ENCODE measurements at places on chromosomes 7 and 10. TPM values are rescaled to one million over a fixed set of nuclear protein-coding genes. Genes with fewer than 3 reads are reported as not detected.

- no peak overlapping the region for H3K4me3 ChIP-seq
- H3K27me3 ChIP-seq, result no peaks in the 10 kb centered on the region
- H3K27ac ChIP-seq, result no peak overlapping the region
- H3K36me3 ChIP-seq, result no peaks in the 10 kb centered on the region
- DNase-seq, result no peak
Measured at GRCh38 chr10:114290038-114290437, 51.0 kb downstream of the VWA2 start.

- no peak overlapping the region for H3K27ac ChIP-seq
- no peak overlapping the region for H3K4me3 ChIP-seq
- H3K4me1 ChIP-seq, result peaks cover 3% of the 10 kb centered on the region
- DNase-seq, result peak; percentile 76
Measured at GRCh38 chr10:99906470-99906869, 103.3 kb downstream of the DNMBP start.

DNA sequence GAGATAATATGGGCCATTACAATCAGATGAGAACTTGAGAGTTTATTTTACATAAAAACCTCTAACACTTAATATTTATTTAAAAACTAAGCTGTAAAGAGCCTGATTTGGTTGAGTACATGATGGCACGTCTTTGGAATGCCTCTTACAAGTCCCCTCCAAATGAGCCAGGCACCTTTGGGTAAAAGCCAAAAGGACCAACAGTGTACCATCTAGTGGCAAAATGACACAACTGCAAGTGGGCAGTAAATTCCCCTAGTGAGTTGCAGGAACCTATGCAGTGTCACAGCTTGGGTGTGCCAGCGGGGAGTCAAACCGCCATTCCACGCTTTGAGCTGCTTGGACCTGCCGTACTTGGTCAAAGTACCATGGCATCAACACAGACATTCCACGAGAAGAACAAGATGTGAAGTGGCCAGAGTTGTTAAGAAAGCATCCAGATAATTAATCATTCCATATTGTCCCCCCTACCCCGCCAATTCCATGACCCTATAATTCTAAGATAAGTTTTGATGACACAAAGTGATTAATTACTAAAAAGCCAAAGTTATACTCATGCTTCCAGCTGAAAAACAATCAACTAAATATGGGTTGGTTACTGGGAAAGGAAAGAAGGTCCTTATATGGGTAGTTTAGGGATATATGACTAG lies 115.2 kb downstream of the SORBS1 start:
- DNase-seq, result peak; percentile 80
- no peaks in the 10 kb centered on the region for H3K27me3 ChIP-seq
- no peak overlapping the region for H3K4me3 ChIP-seq
- H3K4me1 ChIP-seq, result peaks cover 20% of the 10 kb centered on the region
- H3K36me3 ChIP-seq, result no peaks in the 10 kb centered on the region

GRCh38 chr10:90977855-90978486 lies 57.1 kb upstream of the ANKRD1 start:
- H3K36me3 ChIP-seq, result no peaks in the 10 kb centered on the region
- H3K4me3 ChIP-seq, result no peak overlapping the region
- DNase-seq, result no peak
- peaks cover 3% of the 10 kb centered on the region for H3K27me3 ChIP-seq

DNA sequence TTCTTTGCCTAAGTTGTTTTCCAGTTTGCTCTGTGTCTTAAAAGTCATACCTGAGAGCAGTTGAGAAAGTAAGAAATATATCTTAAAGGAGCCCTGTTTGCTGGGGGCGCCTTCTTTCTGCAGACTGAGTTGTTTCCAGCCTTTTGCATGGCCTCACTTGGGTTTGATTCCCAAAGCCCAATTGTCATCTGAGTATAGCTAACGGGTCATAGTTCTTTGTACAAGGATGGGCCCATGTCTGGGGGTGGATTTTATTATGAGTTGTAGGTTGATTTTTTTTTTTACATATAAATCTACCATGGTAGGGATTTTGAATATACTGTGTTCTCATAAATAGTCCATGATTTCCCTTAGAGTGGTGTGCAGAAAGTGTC lies 318.7 kb upstream of the LRGUK start:
- no peaks in the 10 kb centered on the region for H3K4me1 ChIP-seq
- no peaks in the 10 kb centered on the region for H3K27me3 ChIP-seq
- DNase-seq, result no peak
- no peak overlapping the region for H3K4me3 ChIP-seq
- H3K36me3 ChIP-seq, result no peaks in the 10 kb centered on the region

DNA sequence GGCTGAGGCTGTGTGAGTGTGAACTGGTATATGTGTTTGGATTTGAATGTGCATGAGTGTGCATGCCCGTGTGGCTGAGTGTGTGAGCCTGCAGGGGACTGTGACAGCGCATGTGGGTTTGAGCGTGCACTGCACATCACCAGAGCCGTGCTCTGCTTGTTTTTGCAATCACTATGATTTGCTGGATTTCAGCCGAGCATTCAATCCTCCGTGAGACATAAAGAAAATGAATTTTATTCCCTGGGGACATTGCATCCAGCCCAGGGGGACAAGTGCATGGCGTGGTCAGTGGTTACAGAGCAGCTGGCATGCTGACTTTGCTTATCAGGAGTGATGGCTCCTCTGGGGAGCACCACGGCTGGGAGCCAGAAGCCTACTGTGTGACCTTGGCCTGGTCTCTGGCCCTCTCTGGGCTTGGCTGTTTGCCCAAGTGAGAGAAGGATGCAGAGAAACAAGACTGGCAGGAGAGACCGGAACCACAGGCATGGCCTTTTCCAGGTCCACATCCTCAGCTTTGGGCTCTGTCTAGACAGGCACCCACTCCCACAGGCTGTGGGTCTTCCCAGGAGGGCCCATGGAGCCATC lies 160.2 kb upstream of the UNC5B start:
- H3K27ac ChIP-seq, result no peak overlapping the region
- no peaks in the 10 kb centered on the region for H3K4me1 ChIP-seq
- no peak for DNase-seq
- no peak overlapping the region for H3K4me3 ChIP-seq
- no peaks in the 10 kb centered on the region for H3K27me3 ChIP-seq

DNA sequence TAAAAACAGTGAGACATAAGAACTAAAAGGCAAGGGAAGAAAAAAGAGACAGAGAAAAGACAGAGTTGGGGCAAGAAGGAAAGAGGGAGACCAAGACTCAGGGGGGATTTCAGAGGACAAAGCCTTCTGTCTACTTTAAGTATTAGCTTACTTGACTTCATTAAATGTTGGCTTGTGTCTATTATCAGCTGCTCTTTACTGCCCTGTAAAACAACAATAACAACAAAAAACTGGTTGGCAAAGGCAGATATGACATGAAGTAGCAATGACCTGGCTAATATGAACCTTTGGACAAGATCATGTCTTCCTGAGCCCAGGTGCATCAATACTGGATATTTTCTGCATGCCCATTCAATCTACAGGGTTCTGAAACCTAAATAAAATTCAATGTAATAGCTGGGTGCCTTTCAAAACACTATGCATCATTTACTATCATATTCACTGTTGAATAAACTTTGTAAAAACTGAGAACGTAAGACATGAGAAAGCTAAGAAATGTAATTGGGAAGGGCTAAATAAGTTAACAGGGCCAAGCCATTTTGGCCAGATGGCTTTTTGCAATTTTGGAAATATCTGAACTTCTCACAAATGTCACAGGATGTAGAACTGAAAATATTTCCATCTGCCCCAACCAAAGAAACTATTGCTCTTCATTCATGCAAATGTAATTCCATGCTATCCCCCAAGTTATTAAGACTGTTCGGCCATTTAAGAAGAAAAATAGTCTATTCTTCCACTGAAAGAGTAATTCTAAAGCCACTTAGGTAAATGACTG lies 49.4 kb downstream of the LRRN3 start:
- no peak overlapping the region for H3K4me3 ChIP-seq
- H3K4me1 ChIP-seq, result peaks cover 8% of the 10 kb centered on the region
- no peak for DNase-seq
- H3K27me3 ChIP-seq, result no peaks in the 10 kb centered on the region

DNA sequence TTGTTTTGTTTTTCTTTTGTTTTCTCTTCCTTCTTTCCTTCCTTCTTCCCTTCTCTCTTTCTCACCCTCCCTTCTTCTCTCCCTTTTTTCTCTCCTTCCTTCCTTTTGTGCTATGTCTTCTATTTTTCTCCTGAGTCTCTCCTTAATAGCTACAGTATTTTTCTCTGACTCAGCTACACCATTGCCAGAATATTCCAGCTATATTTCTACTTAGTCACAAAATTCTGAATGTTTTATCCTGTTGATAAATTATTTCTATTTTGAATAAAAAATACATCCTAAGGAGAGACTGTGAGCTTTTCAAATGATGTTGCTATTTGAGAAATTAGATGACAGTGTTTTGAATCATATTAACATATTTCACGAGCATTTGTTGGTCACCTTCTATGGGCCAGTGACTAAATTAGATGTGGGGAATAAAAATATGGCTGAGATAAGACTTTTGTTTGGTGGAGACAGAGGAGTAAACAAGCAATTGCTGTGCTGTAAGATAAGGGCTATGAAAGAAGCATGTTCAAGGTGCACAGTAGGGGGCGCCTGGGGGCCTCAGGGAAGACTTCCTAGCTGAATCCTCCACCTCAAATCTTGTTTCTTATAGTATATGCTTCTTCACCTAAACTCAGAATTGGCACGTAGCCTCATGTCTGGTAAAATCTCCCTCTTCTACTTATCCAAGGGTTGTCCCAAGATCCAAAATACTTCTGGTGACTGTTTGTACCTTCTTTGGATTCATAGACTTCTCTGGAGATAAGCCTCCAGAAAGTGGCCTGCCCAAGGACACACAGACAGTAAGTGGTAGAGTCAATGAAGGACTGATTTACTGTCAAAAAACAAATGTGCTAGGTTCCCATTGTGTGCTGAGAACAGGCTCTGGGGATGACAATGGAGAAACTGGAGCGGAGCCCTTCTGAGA lies 115.5 kb upstream of the CREB5 start:
- no peaks in the 10 kb centered on the region for H3K36me3 ChIP-seq
- no peaks in the 10 kb centered on the region for H3K4me1 ChIP-seq
- no peak overlapping the region for H3K27ac ChIP-seq
- peak; percentile 55 for DNase-seq
- H3K27me3 ChIP-seq, result no peaks in the 10 kb centered on the region

GRCh38 chr10:63496561-63496960 lies 24.6 kb upstream of the REEP3 start:
- no peaks in the 10 kb centered on the region for H3K36me3 ChIP-seq
- no peak overlapping the region for H3K4me3 ChIP-seq
- no peak overlapping the region for H3K27ac ChIP-seq
- H3K4me1 ChIP-seq, result peaks cover 7% of the 10 kb centered on the region

DNA sequence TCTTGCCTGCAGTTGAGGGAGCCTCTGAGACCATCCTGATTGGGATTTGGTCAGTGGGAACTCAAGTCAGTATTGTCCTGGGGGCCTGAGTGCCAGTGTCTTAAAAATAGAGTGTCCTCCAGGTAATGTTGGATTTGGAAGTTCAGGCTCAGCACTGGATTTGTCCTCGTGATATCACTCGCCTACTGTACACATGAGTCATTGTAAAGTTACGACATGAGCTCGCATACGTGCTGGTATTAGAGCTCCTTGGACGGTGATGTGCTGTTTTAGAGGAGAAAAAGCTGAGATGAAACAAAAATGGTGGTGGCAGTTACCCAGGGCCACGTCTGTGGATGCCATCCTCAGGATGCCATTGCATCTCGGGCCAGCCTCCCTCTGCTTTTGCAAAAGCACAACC lies 78.2 kb downstream of the MGMT start:
- H3K27ac ChIP-seq, result no peak overlapping the region
- H3K4me3 ChIP-seq, result no peak overlapping the region
- peak; percentile 80 for DNase-seq
- no peaks in the 10 kb centered on the region for H3K27me3 ChIP-seq

DNA sequence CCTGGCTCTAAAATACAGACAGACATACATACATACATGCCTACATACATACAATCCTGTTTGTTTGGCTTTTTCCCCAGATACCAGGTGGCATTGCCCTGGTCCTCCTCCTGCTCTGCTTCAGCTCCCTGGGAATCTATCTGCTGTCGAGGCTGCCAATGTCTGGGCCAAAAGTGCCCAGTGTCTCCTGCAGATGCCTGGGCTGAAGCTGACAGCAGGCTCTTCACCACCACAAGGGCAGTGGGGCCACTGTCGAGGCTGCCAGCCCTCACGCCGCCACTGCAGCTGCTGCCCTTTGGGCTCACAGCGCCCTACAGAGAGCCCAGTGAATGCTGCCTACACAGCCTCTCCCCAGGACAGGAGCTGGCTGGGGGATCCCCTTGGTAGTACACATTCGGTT lies 18.0 kb upstream of the STN1 start:
- no peak for DNase-seq
- no peak overlapping the region for H3K27ac ChIP-seq
- no peaks in the 10 kb centered on the region for H3K4me1 ChIP-seq
- H3K27me3 ChIP-seq, result no peaks in the 10 kb centered on the region
- no peaks in the 10 kb centered on the region for H3K36me3 ChIP-seq

Gene PRPS1L1
- not detected for polyA plus RNA-seq

GRCh38 chr10:1361411-1362105 lies 305.4 kb downstream of the WDR37 start:
- H3K36me3 ChIP-seq, result no peaks in the 10 kb centered on the region
- no peak overlapping the region for H3K27ac ChIP-seq
- no peaks in the 10 kb centered on the region for H3K27me3 ChIP-seq

Gene LDB1
- 42.2 TPM for polyA plus RNA-seq

GRCh38 chr7:25117226-25118047 lies 7.6 kb downstream of the CYCS start:
- H3K4me1 ChIP-seq, result no peaks in the 10 kb centered on the region
- no peak overlapping the region for H3K4me3 ChIP-seq
- H3K27me3 ChIP-seq, result no peaks in the 10 kb centered on the region
- peak overlapping the region; percentile 54 for H3K27ac ChIP-seq

Gene CYP2W1
- polyA plus RNA-seq, result not detected

- H3K27ac ChIP-seq, result no peak within 1 kb of the TSS
- no peaks in the 10 kb centered on the region for H3K36me3 ChIP-seq
- DNase-seq, result no peak
- H3K27me3 ChIP-seq, result no peaks in the 10 kb centered on the region
- H3K4me3 ChIP-seq, result no peak within 1 kb of the TSS
Measured at GRCh38 chr7:135147899-135148721, at the start of gene TMEM140. Gene TMEM140 (plus strand): TSS chr7:135148072. CDS start chr7:135164442, 16,370 bp downstream.

- H3K27me3 ChIP-seq, result no peaks in the 10 kb centered on the region
- H3K4me3 ChIP-seq, result no peak overlapping the region
- no peaks in the 10 kb centered on the region for H3K36me3 ChIP-seq
- H3K4me1 ChIP-seq, result no peaks in the 10 kb centered on the region
- no peak for DNase-seq
Measured at GRCh38 chr10:14240253-14241189, 90.2 kb downstream of the FRMD4A start.

Gene AIMP2
- 75.0 TPM for polyA plus RNA-seq

- no peak for DNase-seq
- peaks cover 11% of the 10 kb centered on the region for H3K4me1 ChIP-seq
- H3K27ac ChIP-seq, result no peak overlapping the region
- H3K4me3 ChIP-seq, result no peak overlapping the region
Measured at GRCh38 chr7:155752756-155753445, 59.4 kb downstream of the SHH start.

Gene AGAP6
- 6.9 TPM for polyA plus RNA-seq

Gene PPP1R17
- 1.7 TPM for polyA plus RNA-seq
